Hepatic stellate cell (primary cell): ENCODE measurements at places on chromosomes 12 and 14.

GRCh38 chr14:35878272-35879150 is 52.4 kb downstream of the BRMS1L start:
- DNase-seq, result peak; percentile 75

DNA sequence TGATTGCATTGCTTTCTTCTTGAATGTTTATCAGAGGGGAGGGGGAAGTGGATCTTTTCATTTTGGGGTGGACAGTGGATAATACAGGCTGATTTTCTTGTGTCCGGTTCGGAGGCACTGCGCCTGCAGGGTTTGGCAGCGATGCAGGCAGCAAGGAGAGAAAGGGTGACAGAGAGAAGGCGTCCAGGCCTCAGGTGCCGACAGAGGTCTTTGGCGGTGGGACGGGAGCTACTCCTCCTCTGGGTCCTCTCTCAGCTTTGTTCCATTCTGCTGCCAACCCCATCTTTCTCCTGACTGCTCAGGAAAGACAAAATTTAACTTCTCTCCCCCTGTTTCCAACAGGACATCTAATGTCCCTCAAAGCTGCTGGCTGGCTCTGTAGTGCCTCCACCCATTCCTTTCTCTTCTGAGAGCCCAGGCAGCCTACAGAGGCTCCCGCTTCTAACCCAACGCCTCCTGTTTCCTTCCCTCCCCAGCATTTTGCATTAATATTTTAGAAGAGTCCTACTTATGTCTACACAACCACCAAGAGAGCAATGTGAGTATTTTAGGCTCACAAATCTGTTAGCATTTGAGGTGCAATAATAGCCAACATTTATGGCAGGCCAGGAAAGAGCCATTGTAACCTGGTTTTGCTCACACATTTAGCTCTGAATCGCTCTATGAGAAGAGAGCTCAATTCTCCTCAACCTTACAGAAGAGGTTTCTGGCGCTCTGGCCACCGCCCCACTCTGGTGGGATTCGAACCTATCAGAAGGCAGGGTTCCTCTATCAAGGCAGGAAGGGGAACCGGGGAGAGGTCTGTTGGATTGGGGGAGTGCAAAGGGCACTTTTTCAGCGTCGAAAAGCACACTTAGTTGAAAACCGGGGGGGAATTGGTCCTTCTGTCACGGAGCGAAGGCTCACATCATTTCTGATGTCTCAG is 7.1 kb upstream of the TBX5 start:
- DNase-seq, result no peak

DNA sequence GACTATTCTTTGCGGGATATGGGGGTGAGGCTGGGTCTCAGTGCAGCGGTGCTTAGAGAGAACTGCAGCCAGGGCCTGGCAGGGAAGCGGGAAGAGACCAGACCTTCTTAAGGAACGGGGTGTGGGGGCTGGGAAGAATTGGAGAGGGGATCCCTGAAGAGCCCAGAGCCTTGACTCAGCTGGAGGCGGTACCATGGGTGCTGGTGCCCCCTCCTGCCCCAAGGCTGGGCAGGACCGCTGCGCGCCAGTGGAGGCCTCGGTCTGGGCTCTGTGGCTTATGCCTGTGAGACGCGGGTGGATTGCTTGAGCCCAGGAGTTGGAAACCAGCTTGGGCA is 1.3 kb upstream of the RNU7-1 start:
- DNase-seq, result no peak

DNA sequence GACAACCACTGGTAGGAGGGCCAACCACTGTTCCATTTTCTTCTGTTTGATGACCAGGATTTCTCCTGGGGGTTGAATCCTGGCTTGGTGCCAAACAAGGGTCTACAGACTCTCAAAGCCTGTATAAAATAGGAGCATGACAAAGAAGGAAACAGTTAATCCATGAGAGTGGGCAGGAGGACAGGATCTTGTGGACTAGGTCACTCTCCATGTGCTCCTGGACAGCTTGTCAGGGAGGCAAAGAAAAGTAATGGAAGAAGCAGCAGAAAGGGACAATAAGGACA is 243.7 kb downstream of the AKAP6 start:
- DNase-seq, result no peak

DNA sequence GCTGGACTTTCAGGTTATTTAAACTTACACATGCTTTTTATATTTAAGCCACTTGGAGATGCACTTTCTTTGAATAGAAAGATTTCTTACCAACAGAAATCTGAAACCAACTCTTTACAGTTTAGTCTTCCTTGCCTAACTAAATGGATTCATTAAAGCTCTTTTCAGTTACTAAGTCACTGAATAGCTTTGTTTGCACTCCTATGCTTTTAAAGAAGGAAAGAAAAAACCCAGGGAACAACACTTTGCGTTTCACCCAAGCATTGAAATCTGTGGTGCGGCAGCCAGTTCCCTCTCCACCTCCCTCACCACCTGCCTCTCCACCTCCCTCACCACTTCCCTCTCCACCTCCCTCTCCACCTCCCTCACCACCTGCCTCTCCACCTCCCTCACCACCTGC is 70.3 kb downstream of the RIMBP2 start:
- DNase-seq, result no peak

GRCh38 chr14:64279704-64280668 is 14.2 kb downstream of the ESR2 start:
- DNase-seq, result no peak

- DNase-seq, result no peak
Measured at GRCh38 chr12:22180705-22181104, 134.7 kb downstream of the CMAS start.

DNA sequence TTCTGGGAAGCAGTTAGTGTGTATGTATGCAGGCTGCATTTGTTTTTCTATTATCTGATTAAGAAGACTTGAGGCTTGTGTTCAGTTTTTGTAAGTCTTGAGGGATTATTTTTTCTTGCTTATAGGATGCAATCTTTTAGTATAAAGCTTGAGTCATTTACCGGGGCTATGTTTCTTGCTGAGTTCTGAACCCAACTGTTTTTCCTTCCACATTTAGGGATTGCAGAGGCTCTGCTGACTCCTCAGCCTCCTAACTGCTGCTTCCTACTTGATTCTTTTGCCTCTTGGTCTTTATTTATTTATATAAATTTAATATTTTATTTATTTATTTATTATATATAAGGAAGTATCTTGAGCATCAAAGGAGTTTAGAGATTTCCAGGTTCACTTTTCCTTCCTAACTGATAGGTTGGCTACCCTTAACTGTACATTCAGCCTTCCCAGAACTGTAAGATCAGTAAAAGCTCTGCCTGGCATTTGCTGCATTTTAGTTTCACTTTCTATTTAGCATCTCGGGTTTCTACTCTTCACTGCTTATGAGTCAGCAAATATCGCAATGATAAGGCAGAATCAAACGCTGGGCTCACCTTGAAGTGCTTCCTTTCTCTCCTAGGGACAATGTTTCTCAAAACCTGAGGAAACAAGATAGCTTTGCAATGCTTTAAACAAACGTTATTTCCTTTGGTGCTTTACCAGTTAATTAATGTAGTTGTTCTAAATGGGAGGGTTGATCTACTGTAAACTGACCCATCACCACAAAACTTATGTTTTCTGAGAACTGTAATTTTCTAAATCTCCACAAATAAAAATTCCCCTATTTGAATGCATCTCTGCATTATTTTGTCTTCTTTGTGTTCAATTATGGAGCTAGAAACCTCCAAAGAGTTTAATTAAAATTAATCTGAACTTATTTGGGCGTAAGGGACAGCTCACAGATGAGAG is 1183.7 kb upstream of the TMEM132C start:
- DNase-seq, result peak; percentile 36

- no peak for DNase-seq
Measured at GRCh38 chr14:52269100-52269499, 1.6 kb downstream of the PTGDR start.

GRCh38 chr12:1429980-1430379 is 164.4 kb downstream of the FBXL14 start:
- DNase-seq, result peak; percentile 41

DNA sequence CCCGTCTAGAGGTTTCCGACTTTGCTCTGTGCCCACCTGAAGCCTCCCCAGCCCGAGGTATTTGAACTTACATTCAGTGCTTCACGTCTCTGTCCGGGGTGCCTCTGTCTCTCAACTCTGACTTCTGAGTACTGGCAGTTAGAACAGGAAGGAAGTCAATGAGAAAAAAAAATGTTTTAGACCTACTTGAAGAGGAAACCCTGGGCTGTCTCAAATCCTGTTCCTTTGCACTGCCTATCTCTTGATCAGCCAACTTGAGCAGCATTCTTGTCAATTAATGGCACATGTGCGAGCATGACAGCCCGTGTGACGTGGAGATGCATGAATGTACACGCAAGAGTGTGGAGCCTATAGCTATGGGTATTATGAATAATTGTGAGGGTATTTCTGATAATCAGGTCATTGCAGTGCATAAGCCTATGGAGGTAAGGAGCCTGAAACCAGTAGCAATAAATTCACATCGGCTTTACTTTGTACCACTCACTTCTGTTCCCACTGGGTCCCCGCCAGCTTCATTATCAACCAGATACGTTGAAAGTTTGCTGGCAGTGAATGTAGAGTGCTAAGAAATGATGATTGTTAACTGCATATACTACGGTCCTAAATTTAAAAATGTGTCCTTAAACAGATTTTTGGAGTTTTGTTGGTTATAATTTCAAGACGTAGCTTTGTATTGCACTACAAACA is at the start of gene ARHGDIB:
TSS of gene ARHGDIB (minus strand) at position 136 of the 687 bp plus-strand sequence. CDS start 10,889 bp downstream, outside the sequence.
- no peak for DNase-seq

DNA sequence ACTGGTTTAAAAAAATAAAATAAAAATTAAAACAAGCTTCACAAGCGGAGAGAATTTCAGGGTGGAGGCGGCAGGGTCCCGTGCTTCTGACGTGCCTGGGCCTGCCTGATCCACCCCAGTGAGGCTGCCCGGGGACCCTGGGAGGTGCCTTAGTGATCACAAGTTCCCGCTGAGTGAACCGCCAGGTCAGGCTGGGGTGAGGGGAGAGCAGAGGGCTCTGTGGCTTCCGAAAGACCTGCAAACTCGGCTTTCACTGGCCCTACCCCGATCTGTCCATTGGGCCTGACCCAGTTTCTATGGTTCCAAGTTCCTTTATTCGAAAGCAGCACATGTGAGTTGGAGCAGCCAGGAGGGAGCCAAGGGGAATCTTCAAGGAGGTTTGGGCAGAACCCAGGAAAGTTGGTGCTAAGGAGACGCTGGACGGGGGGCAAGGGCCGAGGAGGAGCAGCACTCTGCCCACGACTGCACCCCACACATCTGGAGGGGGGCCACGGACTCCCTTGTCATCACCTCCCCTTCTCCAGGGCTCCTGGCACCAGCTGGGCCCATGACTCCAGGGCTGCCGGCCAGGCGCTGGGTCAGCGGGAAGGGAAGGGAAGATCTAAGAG is 12.9 kb downstream of the MMP14 start:
- no peak for DNase-seq

GRCh38 chr12:89513544-89513943 is 11.1 kb downstream of the GALNT4 start:
- no peak for DNase-seq

DNA sequence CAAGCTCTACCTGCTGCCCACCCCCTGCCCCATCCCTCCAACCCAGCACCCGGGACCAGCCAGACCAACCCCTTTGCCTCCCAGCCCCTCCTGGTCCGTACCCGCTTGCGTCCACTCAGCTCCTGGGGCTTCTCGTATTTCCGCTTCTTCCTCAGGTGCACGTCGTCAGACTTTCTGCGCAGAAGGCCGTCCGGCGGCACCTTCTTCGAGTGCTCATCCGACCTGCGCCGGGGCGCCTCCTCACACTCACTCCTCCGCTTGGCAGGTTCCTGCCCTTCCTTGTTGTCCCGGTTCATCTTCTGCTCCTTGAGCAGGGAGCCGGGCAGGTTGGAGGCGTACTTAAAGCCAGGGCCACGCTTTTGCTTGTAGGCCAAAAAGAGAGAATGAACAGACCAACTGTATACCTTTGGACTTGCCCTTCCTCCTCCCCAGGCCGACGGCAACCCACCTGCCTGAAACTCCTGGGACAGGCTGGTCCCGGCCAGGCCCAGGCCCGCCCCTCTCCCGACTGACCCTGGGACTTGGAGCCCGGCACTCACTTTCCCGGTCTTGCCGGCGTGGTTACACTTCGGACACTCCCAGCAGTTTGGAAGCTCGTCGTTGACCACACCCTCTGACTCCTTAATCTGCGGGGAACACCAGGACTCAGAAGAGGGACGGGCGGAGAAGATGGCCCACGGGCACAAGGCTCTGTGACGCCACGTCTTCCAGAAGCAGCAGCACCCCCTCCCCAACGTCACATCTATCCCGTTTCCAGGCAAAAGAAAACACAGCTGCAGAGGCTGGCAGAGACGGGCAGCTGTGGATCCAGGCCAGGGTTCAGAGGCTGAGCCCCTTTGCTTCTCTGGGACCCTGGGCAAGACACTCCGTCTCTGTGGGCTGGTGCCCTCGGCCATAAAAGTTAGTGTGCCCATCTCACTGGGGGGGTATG is 44.3 kb downstream of the RNF34 start:
- DNase-seq, result no peak

DNA sequence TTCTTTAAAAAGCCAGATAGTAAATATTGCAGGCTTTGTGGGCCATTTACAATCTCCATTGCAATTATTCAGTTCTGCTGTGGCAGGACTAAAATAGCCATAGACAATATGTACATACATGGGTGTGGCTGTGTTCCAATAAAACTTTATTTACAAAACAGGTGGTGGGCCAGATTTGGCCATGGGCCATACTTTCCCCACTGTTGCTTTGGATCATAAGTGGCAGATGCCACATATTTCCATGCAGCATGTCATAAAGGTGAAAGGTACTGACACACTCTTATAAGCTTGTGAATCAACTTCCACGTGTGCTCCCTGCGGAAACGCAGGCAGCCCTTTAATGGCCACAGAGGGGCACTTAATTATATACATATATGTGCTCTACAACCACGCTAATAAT is 244.4 kb upstream of the FOXN3 start:
- DNase-seq, result no peak

DNA sequence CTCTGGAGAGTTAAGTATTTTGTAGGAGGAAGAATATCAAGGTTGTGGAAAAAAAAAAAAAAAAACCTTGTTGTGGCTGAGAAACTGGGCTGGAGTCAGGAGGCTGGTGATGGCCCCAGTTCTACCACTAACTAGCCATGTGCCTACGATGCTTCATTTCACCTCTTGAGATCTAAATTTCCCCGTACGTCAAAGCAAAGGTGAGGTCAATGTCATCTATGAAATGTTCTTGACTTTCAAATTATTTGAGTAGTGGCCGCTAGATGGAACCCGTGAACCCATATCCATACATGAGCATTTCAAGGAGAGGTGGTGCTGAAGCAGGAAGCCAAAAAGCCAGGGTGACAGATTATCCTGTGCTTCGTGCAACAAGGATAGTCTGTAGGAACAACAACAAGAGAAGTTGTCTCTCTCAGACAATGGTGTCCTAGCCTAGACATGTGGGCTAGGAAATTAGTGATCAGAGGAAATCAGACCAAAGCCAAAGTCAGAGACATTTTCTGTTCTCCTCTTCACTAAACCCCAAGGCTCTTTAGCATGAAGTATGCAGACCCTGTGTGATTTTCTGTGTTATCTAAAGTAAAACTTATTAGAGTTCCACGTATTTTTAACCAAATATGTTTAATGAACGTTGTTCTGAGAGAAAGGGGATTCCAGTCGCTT is 95.5 kb upstream of the ETV6 start:
- DNase-seq, result peak; percentile 68

DNA sequence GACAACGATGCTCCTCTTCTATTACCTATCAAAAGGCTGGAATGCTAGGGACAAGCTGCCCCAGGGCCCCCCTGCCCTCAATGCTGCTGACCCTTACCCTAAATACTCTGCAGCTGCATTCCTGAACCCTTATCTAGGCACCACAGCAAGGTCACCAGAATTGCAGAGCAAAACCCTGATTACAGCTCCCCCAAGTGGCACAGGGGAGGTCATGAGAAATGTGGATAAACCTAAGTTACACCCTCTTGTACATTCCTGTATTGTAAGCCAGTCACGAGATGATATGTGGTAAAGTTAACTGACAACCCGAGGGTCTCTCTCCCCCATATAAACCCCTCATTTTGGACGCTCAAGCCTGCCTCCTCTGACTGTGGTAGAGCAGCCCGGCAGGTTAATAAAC is 411.8 kb upstream of the STXBP6 start:
- no peak for DNase-seq
